ENCODE measurements at places on chromosomes 1 and 21. TPM values are rescaled to one million over a fixed set of nuclear protein-coding genes. Genes with fewer than 3 reads are reported as not detected.

Gene UBE2J2
- 22.8 TPM for total RNA-seq

Gene ANGEL2
- 11.4 TPM for total RNA-seq

Gene PRR9
- not detected for total RNA-seq

Gene HPCAL4
- 0.15 TPM for total RNA-seq

Gene EPHA8
- total RNA-seq: 2.4 TPM

Gene DMRTA2
- not detected for total RNA-seq

Gene GBP3
- 3.9 TPM for total RNA-seq

Gene E2F2
- not detected for total RNA-seq

Gene CHIA
- total RNA-seq: not detected

Measured in pancreas (tissue), 10 donors.